ENCODE measurements at places on chromosomes 11 and 22.
A peak's percentile ranks its signal among the peaks of the same experiment; 100 is the strongest.

GRCh38 chr22:27723158-27723557 lies 78.4 kb downstream of the MN1 start:
- no peak for DNase-seq

DNA sequence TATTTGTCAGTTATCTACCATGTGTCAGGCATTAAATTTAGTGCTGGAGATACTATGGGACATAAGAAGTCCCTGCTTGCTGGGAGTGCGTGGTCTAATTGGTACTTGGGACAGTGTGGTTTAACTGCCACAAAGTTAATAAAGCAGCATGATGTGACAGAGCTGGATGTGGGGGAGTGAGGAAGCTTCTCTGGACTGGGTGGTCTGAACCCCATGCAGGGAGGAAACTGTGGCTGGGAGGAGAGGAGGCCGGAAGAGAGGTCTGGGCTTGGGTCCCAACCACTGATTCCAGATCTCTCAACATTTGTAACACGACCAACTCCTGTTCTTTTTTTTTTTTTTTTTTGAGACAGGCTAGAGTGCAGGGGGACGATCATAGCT lies 37.1 kb downstream of the ST3GAL4 start:
- no peak for DNase-seq

DNA sequence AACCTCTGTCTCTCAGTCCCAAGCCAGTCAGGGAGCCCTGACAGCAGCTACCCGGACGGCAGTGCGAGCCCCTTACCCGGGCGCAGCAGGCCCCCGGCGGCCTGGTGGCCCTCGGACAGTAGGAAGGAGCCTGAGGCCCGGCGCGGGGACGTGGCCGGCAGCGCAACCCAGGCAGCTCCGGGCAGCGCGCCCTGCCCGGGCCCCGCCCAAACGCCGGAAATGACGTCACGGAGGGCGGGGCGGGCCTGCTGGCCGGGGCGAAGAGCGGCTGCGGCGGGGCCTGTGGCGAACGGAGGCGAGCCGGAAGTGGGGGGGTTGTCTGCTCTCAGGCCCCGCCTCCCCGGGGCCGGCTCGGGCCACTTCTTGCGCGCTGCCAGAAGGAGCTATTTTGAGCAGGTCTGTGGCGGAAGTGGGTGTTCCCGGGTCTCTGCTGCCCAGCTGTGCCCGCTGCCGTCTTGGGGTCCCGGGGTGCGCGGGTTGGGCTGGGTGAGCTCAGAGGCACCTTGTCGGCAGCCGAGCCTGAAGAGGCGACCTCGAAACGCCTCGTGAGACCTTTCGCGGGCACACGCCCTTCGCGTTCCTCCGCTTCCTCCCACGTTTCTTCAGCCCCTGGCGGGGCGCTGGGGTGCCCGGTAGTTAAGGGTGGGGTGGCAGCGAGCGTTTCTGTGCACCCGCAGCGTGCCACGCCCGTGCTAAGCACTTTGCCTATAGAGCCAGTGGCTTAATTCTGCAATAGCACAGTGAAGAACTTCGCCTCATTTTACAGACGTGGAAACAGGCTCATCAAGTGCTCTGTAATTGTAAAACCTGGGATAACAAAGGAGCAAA lies at the start of gene C11orf24:
Gene C11orf24 (minus strand): TSS at position 193 of the 828 bp plus-strand sequence. CDS start 8,206 bp downstream, outside the sequence.
- peak; percentile 97 for DNase-seq

GRCh38 chr22:31852691-31853421 lies 91.5 kb upstream of the YWHAH start:
- no peak for DNase-seq

GRCh38 chr11:36361901-36362391 lies 65.9 kb downstream of the PRR5L start:
- peak; percentile 99 for DNase-seq

DNA sequence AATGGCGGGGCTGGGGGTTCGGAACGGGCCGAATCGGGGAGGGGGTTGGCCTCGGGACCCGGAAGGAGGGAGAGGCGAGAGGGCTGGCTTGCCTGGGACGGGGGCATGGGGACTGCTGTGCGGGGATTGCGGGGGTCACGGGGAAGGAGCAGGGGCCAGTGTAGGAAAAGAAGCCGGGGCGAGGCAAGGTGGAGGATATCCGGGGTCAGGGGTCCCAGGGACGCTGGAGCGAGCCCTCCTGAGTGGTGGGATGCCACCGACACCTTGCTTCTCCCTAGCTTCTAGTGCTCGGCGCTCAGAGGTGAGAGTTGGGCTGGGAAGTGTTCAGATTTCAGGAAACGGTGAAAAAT lies 426 bp upstream of the GDPD5 start:
- no peak for DNase-seq

DNA sequence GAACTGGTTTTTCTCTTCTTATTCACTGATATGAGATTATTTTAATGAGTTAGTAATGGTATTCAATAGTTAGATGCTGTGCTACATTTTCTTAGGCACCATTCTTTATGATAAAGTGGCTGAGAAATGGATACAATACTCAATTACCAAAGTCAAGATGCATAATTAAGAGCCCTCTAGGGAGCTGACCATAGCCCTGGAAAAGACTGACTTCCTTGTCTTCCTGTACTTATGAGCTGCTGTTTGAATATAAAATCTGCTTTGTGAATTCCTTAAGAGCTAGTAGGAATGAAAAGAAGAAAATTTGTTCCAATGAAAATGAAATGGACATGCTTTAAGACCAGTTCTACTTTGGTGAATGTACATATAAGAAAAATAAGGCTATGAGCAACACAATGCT lies 452.3 kb downstream of the KCNA4 start:
- no peak for DNase-seq

DNA sequence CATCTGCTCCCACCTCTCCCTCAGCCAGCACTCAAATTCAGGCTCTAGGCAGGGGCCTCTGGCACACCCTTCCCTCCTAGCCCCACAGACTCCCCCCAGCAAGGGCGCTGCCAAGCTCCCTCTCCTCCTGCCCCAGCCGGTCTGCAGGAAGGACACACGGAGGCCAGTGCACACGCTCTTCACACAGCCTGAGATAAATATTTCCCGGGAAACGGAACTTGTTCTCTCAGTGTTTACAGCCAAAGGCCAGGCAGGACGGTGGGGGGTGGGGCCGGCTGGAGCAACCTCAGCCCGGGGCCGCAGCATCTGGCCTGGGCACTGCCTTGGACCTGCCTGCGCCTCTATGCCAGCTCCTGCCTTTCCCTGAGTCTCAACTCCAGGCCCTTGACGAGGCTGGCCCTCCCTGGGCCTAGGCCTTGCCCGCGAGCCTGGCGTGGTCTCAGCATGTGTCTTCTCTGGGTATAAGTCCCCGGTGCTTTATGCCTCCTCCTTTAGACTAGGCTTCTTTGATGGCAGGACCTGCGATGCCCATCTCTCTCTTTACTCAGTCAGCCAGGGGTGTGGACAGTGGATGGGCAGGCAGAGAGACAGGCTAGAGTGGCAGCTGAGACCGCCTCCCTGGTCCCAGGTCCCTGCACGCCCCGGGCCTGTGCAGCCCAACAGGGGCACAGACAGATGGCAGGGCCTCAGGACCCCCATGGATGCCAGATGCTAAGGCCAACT lies 48.4 kb downstream of the PDE2A start:
- peak; percentile 66 for DNase-seq

GRCh38 chr11:13109616-13110015 lies 100.5 kb downstream of the RASSF10 start:
- DNase-seq = no peak

Data from islet precursor cell (in vitro differentiated cells).